ENCODE measurements at places on chromosomes 11 and 22.

GRCh38 chr22:29604076-29604360, 585 bp downstream of the NF2 start:
- DNase-seq = no peak

GRCh38 chr11:128948583-128948982, 5.9 kb upstream of the TP53AIP1 start:
- DNase-seq = no peak

GRCh38 chr11:12263141-12263693, 114.2 kb upstream of the PARVA start:
- no peak for DNase-seq

DNA sequence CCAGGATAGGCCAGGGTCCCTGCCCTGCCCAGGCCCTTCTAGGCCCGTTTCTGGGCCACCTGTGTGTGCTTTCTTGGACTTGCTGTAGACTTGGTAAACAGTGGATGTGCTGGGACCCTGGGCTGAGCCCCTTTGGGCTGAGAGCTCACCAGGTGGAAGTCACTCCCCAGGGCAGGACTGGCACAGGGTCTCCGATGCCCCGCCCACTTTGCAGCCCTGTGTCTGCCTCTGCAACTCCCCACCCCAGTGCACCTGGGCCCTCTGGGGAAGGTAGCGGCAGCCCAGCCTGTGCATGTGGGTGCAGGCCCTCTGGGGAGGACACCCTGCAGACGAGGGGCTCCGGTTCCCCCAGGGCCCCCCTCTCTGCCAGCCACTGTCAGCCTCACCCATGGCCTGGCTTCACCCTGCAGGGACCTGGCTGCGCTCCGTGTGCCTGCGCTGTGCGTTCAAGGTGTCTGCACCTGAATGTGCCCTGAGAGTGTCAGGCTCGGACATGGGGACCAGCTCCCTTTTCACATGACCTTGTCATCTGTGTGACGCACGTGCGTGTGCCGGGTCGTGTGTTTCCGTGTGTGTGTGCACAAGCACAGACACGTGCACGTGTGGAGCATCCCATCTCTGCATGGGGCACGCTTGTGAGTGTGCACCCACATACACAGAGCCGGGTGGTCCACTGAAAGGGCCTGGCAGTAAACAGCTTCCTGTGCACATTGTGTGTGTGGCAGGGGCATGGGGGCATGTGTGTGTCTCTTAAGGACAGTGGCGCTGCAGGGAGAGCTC, 118.5 kb downstream of the KCNQ1OT1 start:
- DNase-seq = peak; percentile 10

DNA sequence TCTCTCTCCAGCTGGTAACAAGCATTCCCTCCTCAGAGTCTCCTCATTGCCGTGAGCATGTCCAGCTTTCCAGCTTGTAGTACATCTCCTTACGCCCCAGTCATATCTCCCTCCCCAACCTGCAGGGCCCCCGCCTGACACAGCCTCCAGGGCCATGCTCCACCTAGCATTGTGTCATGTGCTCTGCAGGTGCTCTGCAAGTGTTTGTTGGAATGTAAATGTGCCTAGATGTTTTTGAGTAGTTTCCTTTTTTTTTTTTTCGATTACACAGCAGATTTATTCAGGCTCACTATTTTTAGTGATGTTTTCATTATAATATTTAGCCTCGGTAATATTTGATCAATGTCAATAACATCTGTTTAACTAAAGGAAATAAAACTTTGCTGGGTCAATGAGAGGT, 82.5 kb downstream of the NCAM1 start:
- no peak for DNase-seq

- DNase-seq = no peak
Measured at GRCh38 chr11:65516135-65516968, 8.5 kb upstream of the SCYL1 start.

DNA sequence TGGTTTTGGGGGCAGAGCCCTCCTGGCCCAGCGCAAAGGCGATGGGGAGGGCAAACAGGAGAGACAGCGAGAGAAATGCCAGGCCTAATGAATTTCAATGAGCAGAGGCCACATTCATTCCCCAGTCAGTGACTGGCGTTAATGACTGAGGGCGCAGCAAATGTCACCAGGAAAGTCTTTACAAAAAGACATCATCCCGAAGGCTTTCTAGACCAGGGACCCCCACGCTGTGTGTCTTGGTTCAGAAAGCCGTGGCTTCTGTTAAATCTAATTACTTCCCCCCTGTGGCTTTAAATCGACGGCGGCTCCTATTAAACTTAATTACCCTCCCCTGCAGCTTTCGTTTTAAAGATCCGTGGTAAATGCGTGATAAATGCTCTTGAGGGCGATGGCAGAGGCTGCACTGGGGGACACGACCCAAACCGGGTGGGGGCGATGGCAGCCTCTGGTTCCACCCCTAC, 1.6 kb upstream of the FGF19 start:
- DNase-seq = no peak

DNA sequence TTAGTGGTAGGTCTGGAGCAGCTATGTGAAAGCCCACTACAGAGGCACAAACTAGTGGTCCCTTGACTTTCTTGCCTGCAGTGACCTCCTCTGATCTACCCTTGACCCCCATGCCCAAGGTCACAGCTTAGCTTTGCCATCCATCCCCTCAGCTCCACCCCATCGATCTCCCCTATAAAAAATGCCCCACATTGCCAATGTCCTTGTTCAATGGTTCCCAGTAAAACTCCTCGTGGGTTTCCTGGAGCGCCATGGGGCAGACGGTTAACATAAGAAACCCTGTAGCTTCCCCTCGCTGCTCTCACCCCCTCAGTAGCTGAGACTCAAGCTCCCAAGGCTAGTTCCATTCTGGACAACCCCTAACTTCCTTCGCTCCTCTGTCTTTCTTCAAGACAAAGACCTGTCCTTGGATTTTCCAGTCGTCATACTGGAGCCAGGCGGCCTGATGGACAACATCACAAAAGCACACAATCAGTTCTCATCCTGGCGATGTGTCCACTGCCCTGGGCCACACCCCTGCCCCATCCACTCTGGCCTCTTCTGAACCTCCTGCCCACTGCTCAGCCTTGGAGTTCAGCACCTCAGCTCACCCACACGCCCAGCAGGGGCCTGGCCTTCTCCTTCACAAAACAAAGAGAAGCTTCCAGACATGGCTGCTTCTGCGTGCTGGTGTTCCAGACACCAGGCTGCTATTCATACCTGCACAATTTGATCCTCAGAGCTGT, 1429.3 kb downstream of the BRD1 start:
- DNase-seq = no peak

DNA sequence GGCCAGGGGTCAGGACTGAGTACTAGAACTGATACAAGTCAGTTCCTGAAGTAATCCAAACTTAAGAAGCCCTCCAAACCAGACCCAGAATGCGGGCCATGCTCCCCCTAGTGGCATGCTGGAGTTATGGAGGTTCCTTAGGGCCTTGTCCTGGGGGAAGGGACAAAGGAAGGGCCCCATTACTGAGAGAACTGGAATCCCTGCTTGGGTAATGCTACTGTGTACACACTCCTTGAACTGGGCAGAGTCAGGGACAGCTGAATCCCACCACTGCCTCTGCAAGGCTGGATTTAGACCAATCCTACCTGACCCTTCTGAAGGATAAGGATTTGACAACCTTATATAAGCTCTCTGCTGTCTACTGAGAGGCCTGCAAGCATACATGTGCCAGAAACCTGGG, 97.3 kb upstream of the AKIP1 start:
- peak; percentile 75 for DNase-seq

DNA sequence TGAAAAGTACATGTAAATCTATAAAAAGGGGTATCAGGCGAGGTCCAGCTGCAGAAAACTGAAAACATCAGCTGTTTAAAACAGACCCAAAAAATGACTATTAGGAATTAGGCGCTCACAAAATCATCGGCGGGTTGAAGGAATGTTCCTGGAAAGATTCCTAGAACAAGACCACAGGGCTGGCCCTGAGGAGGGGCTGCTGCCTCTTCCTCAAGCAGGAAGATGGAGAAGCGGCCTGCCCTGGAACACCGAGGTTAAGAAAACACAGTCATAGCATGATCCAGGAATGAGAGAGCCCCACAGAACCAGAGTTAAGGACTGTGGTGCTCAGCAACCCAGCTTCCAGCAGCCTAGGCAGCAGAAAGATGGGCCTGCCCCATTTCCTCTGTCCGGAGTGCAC, 78.4 kb downstream of the C11orf91 start:
- DNase-seq = no peak

DNA sequence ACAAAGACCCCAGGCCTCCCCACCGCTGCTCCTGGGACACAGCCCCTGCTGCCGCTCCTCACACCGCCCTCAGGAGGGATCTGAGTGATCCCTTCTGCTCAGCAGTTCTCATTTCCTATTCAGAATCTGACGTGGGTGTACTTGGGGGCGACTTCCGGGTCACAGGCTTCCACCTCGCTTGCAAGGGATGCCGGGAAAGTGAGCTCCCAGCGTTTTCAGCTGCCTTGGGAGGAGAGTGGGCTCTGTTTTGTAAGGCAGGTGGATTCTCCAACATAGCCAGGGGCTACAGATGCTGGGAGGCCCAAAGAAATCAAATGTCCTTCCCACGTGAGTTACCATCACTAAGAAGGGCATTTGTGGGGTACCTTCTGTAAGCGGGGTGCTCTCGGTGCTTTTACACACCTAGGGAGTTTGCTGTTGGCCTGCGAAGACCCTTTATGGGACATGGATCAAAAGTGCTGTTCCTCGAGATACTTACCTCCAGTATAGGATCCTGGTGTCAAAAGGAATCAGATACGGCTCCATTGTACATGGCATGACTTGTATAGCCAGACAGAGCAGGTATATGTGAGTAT, 9.7 kb upstream of the LRRC10B start:
- no peak for DNase-seq

- no peak for DNase-seq
Measured at GRCh38 chr11:94649254-94649653, 82.1 kb downstream of the PIWIL4 start.

Data from activated T-cell treated with anti-CD3 and anti-CD28 coated beads, Interleukin-2, amount 50 U/mL, for 48 hours (primary cell).